HCT116 (cell line): ENCODE measurements at places on chromosomes 1 and 21.

GRCh38 chr1:224736619-224737352 is 120.7 kb downstream of the CNIH3 start:
- no peak for DNase-seq

- no peak for DNase-seq
Observed at GRCh38 chr1:228445843-228446650, 29.4 kb upstream of the TRIM17 start.

- DNase-seq, result no peak
Observed at GRCh38 chr21:34519016-34519415, 7.0 kb upstream of the KCNE1 start.

DNA sequence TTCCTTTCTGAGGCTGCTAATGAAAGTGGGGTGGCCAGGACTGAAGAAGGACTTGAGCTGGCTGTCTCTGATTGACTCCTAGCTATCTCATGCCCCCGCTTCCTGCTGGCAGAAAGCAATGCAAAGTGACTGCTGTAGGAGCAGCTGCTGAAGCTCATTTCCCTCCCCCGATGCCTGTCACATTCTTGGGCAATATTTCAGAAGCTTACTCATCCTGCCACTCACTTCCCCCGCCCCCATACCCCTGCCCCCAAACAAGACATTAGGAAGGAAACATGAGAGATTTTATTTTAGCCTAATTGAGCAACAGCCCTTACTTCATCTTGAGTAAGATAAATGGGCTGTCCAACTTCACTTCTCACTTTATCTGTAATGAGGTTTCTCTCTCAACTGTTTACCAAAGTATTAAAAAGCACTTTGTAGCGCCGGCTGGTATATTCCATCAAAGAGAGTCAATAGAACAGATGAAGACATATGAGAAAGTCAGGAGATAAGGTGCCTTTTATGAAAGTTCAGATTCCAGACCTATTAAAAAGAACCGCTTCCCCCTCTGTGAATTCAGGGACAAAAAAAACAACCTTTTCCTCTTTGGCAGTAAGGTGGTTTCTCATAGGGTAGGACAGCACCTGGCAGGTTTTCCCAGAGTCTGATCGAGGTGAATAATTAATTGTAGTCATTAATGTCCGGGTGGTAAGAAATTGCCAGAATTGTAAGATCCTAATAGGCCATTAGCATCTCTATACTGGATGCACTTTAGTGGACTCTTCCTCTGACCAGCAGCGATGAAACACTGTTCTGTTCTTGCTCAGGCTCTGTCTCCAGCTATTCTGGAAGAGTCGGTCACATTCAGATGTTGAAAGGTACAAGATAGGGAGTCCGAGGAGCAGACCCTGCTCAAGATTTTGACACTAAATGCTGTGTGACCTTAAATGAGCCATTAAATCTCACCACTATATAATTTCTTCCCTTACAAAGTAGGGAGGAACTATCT is 70.2 kb downstream of the SH3GLB1 start:
- peak; percentile 49 for DNase-seq

GRCh38 chr21:25215698-25216384 is 391.4 kb downstream of the MRPL39 start:
- DNase-seq, result no peak

DNA sequence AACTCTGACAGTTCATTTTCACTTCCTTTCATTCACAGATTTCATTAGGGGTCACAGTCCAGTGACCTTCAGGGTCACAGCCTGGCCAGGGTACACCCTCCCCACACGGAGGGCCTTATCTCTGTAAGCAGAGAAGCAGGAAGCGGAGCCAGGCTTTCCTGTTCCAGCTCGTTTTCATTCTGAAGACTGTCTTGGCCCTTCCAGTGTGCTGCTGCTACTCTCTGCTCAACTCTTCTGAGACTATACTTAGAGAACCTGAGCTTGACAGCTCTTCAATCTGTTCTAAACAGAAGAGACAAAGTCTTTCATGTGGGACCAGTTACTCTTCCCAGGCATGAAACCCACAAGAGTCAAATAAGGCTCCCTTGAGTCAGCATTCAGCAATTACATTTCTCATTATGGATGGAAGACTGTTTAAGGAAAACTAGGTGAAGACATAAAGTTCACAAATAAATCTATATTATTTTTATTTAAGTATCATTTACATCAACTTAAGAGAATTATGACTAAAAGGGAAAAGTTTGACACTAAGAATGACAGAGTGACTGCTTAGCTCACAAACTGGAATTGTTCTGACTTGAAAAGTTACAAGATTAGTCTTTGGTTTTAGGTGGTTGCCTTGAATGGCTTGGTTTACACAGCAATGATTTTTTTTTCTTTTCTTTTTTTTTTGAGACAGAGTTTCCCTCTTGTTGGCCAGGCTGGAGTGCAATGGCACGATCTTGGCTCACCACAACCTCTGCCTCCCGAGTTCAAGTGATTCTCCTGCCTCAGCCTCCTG is 4.8 kb upstream of the TDRD10 start:
- DNase-seq, result no peak

GRCh38 chr1:177368255-177368654 is 197.5 kb downstream of the BRINP2 start:
- DNase-seq, result no peak

GRCh38 chr1:221478050-221478949 is 263.6 kb downstream of the DUSP10 start:
- peak; percentile 47 for DNase-seq

- no peak for DNase-seq
Observed at GRCh38 chr1:35650416-35650815, 9.1 kb upstream of the PSMB2 start.

- DNase-seq, result no peak
Observed at GRCh38 chr1:209749205-209749604, 6.6 kb upstream of the TRAF3IP3 start.

GRCh38 chr1:233066087-233066486 is 115.7 kb downstream of the NTPCR start:
- DNase-seq, result no peak
